ENCODE measurements at places on chromosomes 4 and X.
A peak's percentile ranks its signal among the peaks of the same experiment; 100 is the strongest.

DNA sequence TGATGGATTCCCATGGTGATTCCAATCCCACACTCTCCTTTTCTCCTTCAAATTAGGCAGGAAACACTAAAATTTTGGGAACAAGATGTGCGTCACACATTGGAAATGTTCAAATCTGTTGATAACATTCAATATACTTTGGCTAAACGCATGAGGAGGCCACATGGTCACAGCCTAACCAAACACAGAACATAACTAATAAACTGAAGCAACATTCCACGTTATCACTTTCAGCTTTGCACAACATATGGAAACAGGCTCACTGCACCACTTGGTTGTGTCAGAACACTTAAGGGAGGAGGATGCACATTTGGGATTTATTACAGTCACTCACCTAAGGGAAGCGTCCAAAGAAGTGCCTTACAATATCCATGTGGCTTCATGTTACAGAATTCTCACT, 4.7 kb downstream of the SH3RF1 start:
- DNase-seq = no peak

- no peak for DNase-seq
These were observed 817.0 kb downstream of the CENPC start for GRCh38 chr4:66728280-66728679.

GRCh38 chrX:38183596-38183995, 37.1 kb downstream of the SRPX start:
- no peak for DNase-seq

DNA sequence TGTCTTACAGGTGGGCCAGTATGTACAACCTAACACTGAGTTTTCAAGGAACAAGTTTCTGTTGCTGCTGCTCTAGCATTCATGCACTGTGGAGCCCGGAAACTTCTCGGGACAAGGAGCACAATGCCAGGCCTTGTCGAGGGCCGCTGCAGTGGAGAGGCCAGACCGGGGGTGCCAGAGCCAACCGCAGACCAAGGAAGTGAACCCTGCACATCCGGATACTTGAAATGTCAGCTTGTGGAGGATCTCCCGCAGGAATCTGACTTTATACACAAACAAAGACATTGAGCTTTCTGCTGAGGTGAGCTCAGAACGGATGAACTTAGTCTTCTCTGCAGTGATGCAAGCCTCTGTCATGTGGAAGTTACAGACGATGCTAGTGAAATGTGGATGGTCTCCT, 99.5 kb downstream of the ZNF827 start:
- no peak for DNase-seq

DNA sequence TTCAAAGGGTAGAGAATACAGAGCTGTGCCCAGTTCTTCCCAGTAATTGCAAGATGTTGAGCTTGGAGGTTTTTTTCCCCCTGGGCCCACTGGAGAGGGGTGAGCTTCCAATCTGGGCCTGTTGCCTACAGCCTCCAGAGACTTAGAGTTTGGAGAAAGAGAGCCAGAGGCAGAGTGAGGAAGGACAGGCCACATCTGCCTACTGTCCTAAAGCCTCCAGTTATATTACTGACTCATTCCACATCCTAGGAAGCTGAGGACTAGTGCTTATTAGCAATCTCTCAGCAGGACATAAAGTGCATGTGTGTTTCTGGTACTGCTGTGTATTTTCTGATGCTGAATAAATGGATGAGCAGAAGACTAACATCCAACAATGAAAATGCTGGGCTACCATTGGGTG, 181.0 kb upstream of the MAMLD1 start:
- DNase-seq = no peak

DNA sequence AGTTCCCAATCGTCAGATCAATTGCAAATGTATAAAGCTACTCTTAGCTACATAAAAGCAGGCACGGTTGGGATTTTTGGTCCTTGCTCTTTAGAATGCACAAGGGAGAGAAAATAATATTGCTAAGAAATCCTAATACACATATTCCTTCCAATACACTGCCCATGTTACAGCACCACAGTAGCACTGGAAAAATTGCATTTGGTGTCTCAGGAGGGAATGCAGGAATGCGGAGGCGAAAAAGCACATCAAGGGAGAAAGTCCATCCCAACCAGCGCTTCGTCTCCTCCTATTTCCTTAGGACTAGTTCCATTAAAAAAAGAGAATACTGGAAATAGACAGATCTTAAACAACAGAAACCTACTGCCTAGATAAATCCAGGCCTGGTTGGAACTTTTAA, 23.9 kb downstream of the ADGRA3 start:
- no peak for DNase-seq

DNA sequence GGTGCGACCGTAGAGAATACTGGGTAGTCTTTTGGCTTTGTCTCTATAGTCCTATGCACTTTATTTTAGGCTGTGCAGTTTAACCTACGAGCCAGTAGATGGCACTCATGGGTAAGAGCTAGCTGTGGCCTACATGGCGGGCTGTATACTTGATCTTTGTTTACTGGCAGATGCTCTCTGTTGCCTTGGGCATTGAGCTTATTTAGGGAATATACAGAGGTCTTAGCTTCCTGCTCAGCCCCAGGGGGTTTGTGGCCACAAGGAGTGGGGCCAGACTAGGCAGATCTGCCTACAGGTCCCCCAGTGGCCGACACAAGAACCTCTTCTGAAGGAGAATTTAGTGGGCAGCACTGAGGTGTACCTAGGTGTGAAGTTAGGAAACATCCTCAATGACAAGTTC, 227.6 kb upstream of the HDX start:
- peak; percentile 53 for DNase-seq

- no peak for DNase-seq
These were observed 43.8 kb upstream of the WDR1 start for GRCh38 chr4:10160281-10160856.

DNA sequence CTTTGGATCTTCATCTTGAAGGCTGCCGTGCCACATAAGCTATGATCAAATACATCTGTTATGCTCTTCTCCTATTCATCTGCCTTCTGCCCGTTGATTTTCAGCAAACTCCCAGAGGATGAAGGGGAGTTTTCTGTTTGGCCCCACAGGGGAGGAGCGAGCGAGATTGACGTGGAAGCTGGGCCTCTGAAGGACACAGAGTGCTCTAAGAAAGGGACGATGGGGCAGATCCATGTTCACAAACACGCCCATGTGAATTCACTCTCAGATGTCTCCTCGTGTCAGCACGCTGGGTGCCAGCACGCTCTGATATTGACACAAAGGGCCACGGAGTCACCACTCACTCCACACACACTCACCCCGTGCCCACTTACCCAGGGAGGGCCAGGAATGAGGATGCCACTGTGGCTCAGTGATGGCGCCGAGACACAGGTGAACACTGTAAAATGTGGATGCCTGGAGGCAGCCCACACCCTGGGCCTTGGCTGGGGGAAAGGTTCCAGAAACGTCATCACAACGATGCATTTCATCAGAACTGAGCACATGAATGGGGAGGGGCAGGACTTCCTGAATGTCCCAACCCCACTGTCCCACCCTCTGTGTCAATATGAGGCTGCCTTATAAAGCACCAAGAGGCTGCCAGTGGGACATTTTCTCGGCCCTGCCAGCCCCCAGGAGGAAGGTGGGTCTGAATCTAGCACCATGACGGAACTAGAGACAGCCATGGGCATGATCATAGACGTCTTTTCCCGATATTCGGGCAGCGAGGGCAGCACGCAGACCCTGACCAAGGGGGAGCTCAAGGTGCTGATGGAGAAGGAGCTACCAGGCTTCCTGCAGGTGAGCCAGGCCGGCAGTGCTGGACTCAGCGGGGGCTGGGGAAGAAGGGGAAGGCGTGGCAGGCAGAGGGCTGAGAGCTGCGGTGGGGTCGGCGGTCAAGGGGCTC, at the start of gene S100P:
S100P (plus strand) TSS at position 648 of the 946 bp plus-strand sequence; CDS start at position 703, 55 bp downstream.
- no peak for DNase-seq

GRCh38 chr4:63085091-63085490, 1324.2 kb downstream of the TECRL start:
- no peak for DNase-seq

- DNase-seq = no peak
These were observed 25.8 kb downstream of the SLC7A11 start for GRCh38 chr4:138216272-138216867.

DNA sequence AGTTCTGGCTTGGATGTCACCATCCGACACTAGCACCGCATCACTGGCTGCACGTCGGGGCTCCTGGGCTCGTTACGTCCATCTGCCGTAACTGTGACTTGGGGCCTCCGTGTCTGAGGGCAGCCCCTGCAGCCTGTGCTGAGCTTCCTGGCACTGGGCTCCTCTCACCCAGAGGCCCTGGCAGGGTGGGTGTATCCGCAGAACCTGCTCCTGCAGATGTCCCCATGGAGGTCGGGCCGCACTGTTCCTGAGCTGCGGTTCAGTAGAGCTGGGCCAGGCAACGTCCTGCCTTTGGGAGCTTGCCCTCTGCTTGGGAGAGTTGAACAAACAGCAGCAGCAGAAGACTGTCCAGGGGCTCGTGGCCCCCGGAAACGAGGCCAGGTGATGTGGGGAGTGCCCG, 71.4 kb downstream of the RGS12 start:
- DNase-seq = no peak

GRCh38 chr4:172584816-172585215, 583.8 kb upstream of the GALNT7 start:
- DNase-seq = no peak

DNA sequence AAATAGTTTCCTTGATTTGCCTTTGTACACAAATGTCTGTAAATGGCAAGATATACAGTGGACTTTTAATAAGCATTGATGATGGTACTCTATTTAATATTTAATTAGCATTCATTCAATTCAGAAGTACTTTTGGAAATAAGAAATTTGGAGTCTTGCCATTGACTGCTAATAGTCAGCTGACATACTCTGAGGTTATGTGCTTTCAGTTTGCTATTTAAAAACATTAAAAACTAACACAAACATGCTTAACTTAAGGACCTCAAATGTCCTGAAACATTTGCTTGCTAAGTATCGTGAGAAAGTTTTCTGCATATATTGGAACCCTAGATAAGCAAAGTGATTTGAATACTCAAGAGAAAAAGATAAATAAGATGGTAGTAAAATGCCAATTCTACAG, 64.6 kb downstream of the REELD1 start:
- no peak for DNase-seq

DNA sequence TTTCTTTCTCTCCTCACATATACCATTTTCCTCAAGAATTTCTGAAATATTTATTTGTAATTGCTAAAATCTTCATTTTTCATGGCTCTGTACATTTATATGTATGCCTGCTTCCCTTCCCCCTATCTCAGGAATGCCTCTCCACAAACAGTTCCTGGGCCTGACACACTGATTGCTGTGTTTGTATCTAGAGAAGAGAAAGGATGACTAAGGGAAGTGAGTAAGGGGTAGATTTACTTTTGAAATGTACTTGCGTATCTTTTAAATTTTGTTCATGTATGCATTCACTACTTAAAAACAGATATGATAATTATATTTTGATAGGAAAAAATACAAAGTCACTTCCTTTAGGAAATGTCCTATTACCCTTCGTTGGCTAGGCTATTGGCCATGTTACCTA, 790.8 kb downstream of the PCDH18 start:
- no peak for DNase-seq

DNA sequence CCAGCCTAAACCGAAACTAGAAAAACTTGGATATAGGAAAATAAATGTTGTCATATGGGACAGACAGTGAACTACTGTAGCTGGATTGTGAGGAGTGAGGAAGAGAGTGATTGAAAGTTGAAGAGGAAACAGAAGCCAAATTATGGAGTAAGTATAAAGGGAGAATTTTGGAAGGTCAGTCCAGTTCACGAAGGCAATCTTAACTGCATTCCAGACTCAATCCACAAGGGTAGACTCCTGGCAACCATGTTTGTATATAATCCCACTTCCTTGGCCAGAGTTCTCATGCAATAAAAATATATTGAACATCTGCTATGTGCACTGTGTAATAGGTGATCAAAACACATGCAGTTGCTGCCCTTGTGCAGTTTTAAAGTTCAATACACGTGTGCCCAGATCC, 58.6 kb upstream of the CAMK2D start:
- DNase-seq = no peak

GRCh38 chrX:36804066-36804465, 204.1 kb upstream of the FAM47C start:
- DNase-seq = no peak

GRCh38 chr4:20735931-20736330, 35.7 kb downstream of the PACRGL start:
- no peak for DNase-seq

- DNase-seq = no peak
These were observed 22.2 kb downstream of the XG start for GRCh38 chrX:2774057-2774456.

- no peak for DNase-seq
These were observed 19.5 kb downstream of the RELL1 start for GRCh38 chr4:37666625-37667071.

DNA sequence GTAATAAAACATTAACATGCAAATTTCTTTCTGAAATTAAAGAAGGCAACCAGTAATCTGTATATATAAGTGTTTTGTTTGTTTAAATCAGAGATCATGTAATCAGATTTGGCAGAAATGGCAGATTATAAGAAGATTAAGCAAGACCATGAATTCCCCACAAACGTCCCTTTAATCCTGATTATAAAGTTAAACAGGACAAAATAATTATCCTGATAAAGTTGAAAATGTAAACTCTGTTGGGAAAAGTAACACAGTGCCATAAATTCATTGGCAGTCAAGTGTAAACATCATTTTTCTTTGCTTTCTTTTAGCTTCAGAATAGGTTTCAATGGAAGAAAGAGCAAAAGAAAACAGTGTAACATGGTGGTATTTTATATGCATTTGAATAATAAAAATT, 256.3 kb downstream of the KCNIP4 start:
- DNase-seq = no peak

GRCh38 chr4:20251796-20252655, at the start of gene SLIT2:
TSS of gene SLIT2 (plus strand) at chr4:20251905. CDS start at chr4:20253816, 1,911 bp downstream.
- peak; percentile 76 for DNase-seq

- no peak for DNase-seq
These were observed 494.5 kb downstream of the CFAP47 start for GRCh38 chrX:36414056-36414455.

- DNase-seq = no peak
These were observed 37.5 kb downstream of the SMIM20 start for GRCh38 chr4:25951390-25951952.

DNA sequence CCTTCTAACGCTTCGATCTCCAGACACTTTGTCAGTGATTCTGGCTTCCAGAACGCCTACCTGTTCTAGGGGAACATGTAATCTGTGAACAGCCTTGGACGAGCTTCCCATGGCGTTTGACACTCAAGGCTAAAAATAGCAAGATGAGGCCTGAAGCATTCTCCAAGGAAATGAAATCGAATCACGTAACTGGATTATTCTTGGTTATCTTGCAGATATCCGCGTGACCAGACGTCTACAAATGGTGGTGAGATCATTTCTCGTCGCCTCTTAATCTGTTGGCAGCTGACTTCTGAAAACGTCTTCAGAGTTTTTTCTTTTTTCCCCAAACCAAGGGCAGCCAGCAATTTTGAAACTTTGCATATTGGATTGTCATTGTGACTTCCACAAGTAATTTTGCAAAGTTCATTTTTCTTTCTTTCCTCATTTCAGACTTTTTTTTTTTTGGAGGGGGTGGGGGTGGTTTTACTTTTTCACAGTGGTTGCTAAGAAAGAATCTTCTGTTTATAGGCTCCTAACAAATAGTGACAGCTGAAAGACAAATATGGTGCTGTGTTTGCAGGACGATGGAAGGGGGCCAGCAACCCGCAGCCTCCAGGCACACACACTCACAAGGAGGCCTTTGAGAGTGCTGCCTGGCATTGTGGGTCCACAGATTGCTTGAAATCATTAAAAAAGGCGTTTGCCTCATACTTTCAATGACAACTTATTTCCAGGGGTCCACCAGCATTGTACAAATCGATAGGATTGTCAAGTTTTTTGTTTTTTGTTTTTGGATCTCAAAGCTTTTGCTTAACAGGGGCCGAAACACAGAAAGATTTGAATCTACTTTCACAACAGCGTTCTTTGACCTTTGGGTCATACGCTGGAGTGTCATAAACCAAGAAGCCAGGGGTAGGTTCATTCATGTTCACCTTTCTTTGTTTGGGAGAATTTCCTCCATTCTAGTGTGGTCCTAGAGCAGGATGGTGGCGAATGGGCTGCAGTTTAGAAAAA, 32.4 kb upstream of the PDLIM3 start:
- DNase-seq = no peak

Measured in NCI-H526 treated with DMSO at 0.1 percent for 48 hours (cell line).